Stimulated activated naive CD8-positive, alpha-beta T cell treated with anti-CD3 and anti-CD28 coated beads, Interleukin-15, Interleukin-2, amounts not matched to agents 100 U/mL and 50 U/mL, for 24 hours (primary cell): ENCODE measurements at places on chromosomes 6 and 20.
A peak's percentile ranks its signal among the peaks of the same experiment; 100 is the strongest.

- no peak for DNase-seq
These were observed 392.9 kb upstream of the IMPG1 start for GRCh38 chr6:76465410-76465809.

- DNase-seq: no peak
These were observed 155.2 kb downstream of the CEBPB start for GRCh38 chr20:50345712-50346373.

- DNase-seq: no peak
These were observed 113.5 kb downstream of the ARHGAP18 start for GRCh38 chr6:129596522-129596921.

DNA sequence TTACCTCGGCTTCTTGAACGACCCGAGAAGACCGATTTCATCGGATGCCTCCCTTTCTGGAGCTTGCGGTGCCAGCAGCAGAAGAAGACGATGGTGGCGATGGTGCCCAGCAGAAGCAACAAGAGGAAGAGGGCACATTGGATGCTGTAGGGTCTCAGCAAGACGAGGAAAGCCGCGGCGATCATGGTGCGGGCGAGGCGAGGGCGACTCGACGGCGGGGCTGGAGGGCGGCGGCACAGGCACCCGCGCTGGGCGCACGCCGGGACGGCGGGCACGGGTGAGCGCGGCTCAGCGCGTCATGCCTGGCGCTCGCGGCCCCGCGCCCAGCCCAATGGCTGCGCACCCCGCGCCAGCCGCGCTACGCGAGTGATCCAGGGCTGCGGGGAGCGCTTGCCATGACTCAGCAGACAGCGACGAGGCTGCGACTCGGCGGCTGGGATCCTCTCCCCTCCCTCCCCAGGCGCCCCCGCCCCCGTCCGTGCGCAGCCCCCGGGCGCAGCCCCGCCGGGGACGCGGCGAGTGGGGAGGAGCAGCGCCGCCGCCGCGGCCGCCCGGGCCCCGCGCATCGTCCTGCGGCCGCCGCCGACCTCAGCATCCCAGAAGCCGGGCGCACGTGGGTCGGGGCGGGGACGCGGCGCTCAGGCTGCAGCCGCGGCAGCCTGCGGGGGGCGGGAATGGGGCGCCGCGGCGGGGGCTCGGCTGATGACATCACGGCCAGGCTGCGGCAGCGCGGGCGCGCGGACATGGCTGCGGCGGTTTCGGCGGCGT is at the start of gene BEND6:
BEND6 (plus strand) TSS at position 705 of the 768 bp plus-strand sequence. CDS start 26,704 bp downstream, outside the sequence.
- peak; percentile 29 for DNase-seq

DNA sequence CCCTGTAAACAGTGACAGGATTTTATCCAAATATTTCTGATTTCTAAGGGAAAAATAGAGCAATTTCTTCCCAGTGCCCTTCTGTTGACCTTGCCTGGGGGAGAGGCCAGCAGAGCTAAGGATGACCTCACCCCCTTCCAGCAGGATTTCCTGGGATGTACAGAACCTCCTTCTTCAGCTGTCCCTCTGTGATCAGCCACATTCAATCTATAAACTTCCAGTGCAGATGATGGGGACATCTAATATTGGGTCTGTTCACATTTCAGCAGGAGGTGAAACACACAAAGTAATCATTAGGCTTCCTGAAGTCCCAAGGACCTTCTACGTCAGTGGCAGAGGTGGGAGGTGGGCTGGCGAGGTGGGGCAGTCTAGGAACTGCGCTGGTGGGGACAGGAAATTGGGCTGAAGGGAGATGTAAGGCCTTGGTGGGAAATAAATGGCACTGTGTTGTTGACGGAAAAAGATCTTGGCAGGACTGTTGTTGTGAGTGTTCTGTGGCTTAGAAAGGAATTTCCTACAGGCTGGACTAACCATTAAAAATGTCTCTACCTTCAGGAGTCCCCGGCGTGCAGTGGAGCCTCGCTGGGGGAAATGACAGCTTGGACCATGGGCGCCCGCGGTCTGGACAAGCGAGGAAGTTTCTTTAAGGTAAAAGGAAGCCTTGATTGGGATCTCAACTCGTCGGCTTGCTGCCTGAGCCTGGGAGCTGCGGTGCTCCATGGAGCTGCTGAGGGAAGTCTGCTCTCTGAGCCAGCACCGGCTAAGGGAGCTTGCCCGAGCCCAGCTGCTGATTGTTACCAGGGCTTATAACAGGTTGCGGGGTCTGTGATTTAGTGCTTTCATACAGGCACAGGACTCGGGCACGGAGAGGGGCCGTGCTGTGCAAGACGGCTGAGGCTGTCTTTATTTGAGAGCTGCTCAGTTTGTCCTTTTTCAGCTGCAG is 127.9 kb upstream of the NAA20 start:
- no peak for DNase-seq

DNA sequence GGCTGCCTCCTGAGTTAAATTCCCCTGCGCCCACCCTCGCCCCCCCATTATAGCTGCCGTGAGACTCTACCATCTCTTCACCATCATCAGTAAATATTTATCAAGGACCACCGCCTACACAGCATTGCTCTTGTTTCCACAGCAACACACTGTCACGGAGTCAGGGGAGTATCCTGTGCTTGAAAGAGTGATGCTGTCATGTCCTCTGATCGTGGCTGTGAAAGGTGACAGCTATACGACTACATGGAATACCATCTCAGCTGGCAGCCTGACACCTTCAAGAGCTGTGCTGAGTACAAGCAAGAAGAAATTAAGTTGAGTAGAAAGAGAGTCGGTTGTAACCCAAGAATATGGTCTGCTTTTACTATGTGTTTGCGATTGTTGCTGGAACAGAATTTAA is 3.4 kb downstream of the PTPRT start:
- DNase-seq: no peak

DNA sequence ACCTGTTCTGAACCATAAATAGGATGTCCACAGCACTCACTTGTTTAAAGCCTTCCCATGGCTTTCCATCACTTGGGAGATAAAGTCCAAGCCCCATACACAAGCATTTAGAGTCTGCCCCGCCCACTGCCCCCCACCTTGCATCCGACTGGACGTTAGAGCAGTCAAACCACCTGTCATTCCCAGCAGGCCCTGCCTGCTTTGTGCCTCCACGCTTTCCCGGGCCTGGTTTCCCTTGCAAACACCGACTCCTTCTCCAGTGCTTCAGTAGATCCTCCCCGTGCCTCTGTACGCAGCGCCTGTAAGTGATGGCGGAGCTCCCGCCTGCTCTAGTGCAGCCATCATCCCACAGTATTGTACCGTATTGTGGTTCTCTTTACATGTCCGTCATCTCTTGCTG is 38.3 kb upstream of the INSM1 start:
- DNase-seq: no peak

GRCh38 chr6:34243901-34244884 is 4.6 kb downstream of the SMIM29 start:
- peak; percentile 72 for DNase-seq

- no peak for DNase-seq
These were observed 287.1 kb upstream of the PRDM1 start for GRCh38 chr6:105799056-105799455.

- DNase-seq: no peak
These were observed 118.4 kb upstream of the RUNX2 start for GRCh38 chr6:45209762-45210161.

GRCh38 chr20:46222521-46223007 is 85.7 kb downstream of the CDH22 start:
- DNase-seq: no peak
